ENCODE measurements at places on chromosomes 3 and 15. TPM values are rescaled to one million over a fixed set of nuclear protein-coding genes. Genes with fewer than 3 reads are reported as not detected.

DNA sequence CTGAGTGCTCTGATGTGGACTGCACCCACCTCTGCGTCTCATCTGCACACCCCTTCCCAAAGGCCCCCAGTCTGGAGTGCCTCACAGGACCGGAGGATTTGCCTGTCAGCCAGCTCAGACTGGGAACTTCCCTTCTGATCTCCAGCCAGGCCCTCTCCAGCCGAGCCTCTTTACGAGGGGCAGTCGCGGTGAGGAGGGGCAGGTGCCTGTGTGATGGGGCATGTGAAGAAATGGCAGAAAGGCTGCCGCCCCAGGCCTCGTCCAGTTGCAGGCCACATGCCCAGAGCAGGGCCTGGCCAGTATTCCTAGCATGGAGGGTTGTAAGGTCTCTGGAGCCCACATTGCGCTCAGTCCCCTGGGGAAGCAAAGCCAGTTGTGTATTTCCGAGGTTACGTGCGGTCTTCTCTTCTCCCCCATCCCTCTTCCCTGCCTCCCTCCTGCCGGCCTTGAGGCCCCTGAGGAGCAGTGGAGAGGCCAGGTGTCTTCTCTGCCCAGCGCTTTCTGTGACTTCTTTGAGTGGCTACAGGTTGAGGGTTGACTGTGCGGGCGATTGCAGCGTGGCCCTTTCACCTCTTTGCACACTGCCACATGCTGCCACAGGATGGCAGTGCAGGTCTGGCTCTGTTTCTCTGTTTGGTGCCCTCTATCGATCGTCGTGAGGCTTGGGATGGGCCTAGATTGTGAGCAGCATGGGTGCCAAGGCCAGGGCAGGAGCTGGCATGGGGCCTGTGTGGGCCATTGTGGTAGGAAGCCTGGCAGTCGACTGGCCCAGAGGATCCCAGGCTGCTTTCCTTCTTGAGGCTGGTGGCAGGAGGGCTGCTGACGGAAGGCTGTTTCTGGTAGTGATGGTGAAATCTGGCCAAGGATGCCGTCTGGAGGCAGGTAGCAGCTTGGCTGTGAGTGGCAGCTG is 5.3 kb downstream of the CLK3 start:
- DNase-seq = no peak
- H3K36me3 ChIP-seq = peaks cover 60% of the 10 kb centered on the region
- H3K27me3 ChIP-seq = no peaks in the 10 kb centered on the region
- H3K4me3 ChIP-seq = no peak overlapping the region
- no peak overlapping the region for H3K27ac ChIP-seq
- peaks cover 21% of the 10 kb centered on the region for H3K4me1 ChIP-seq

DNA sequence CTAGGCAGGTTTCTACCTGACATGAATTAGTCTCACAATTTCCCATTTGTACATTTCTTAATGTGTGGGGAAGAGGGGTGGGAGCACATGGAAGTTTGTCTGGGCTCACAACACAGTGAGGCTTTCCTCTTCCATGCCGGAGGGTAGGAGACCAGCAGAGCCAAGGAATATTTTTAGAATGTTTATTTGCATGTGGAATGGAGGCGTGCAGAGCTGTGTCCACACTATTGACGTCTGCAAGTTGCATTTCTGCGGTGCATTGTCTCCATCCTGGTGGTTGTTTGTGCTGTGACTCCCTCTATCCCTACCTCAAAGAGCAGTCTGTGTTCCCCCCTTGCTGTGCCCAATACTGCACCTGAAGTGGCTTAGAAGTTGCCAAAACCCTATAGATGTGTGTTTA is 103.1 kb upstream of the LRTM1 start:
- H3K27me3 ChIP-seq = no peaks in the 10 kb centered on the region
- H3K4me3 ChIP-seq = no peak overlapping the region

DNA sequence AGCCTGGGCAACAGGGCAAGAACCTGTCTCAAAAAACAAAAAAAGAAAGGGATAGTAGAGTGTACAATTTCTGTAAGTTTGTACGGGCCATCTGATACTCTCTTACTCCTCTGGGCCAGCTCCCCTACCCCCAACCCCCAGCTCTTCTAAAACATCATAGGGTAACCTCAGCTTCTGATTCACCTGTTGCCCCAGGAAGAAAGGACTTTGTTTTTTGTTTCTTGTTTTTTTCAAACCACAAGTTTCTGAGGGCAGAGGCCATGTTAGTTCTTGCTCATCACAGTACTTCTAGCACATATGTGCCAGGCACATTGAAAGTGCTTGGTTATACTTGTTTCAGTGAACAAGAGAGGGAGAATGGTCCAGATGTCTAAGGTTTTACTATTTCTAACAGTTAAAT is 20.2 kb downstream of the ATOSA start:
- H3K36me3 ChIP-seq = no peaks in the 10 kb centered on the region
- H3K4me3 ChIP-seq = no peak overlapping the region
- DNase-seq = peak; percentile 71
- H3K27ac ChIP-seq = peak overlapping the region; percentile 38
- H3K4me1 ChIP-seq = peaks cover 15% of the 10 kb centered on the region
- no peaks in the 10 kb centered on the region for H3K27me3 ChIP-seq

CAND2 gene
- total RNA-seq = 1.6 TPM

DNA sequence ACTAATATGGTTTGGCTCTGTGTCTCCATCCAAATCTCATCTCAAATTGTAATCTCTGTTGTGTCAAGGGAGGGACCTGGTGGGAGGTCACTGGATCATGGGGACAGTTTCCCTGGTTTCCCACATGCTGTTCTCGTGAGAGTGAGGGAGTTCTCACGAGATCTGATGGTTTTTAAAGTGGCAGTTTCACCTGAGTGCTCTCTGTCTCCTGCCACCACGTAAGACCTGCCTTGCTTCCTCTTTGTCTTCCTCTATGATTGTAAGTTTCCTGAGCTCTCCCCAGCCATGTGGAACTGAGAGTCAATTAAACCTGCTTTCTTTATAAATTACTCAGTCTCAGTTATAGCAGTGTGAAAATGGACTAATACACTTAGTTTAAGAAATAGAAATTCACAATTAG is 228.9 kb downstream of the CD47 start:
- no peak overlapping the region for H3K4me3 ChIP-seq
- no peaks in the 10 kb centered on the region for H3K4me1 ChIP-seq
- peak; percentile 72 for DNase-seq
- no peaks in the 10 kb centered on the region for H3K27me3 ChIP-seq

GRCh38 chr3:186757214-186757613 is 26.2 kb upstream of the EIF4A2 start:
- no peak overlapping the region for H3K27ac ChIP-seq
- no peaks in the 10 kb centered on the region for H3K36me3 ChIP-seq
- no peaks in the 10 kb centered on the region for H3K4me1 ChIP-seq
- no peak for DNase-seq
- H3K4me3 ChIP-seq = no peak overlapping the region

GRCh38 chr3:124764746-124765145 is 34.5 kb downstream of the UMPS start:
- no peaks in the 10 kb centered on the region for H3K4me1 ChIP-seq
- H3K27me3 ChIP-seq = no peaks in the 10 kb centered on the region
- no peak overlapping the region for H3K27ac ChIP-seq
- no peak for DNase-seq

DNA sequence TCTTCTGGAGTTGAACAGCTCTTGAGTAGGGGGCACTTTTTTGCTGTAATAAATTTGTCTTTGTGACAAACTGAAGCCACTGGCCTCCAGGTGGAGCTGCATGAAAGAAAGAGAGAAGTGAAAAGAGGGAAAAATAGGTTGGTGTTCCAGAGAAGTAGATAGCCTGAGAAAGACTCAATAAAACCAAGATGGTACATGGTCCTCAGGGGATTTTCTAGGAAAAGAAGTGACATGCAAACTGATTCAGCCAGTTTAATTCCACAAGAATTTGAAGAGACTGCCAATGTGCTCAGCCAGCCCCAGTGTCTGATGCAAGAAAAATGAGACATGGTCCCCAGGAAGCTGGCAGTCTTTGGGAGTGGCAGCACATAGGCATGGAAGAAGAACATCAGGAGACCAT is 152.7 kb downstream of the CD47 start:
- no peaks in the 10 kb centered on the region for H3K27me3 ChIP-seq
- H3K36me3 ChIP-seq = no peaks in the 10 kb centered on the region
- H3K27ac ChIP-seq = no peak overlapping the region
- no peak overlapping the region for H3K4me3 ChIP-seq
- DNase-seq = no peak
- no peaks in the 10 kb centered on the region for H3K4me1 ChIP-seq

All from GM12878 (cell line).